NCI-H345 (cell line): ENCODE measurements at places on chromosomes 16 and 17.

GRCh38 chr17:36597226-36597625 lies 4.2 kb upstream of the MRM1 start:
- no peak for DNase-seq

DNA sequence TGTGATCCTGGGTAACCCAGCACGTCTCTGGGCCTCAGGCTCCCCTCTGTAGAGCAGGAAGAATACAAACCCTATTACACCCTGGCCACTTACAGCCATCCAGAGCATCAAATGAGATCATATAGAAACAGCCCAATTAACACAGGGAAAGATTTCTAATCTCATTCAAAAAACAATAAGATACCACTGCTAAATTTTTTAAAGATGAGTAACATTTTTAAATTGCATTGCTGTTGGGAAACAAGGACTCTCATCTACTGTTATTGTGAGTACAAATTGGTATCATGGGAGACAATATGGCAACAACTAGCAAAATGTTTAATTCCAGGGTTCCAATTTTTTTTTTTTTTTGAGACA lies 41.1 kb downstream of the SRL start:
- no peak for DNase-seq

DNA sequence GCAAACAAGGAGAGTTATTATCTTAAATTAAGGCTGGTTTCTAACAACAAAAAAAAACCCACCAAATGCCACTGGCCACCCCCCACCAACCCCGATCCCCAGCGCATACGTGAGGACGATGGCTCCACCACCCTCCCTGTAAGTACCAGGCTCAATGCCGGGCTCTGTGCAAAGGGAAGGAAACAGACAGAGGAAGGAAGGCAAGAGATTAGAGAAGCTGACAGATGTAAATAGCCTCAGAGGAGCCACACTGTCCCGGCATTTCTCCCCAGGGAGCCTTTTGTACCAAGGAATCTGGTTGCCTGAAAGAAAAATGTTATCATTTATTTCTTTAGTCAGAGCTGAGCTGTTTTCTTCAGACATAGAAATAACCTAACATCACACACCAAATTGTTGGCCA lies 13.1 kb downstream of the SOST start:
- DNase-seq = no peak

- peak; percentile 47 for DNase-seq
These were observed 195.3 kb upstream of the RPL38 start for GRCh38 chr17:74008196-74008595.

DNA sequence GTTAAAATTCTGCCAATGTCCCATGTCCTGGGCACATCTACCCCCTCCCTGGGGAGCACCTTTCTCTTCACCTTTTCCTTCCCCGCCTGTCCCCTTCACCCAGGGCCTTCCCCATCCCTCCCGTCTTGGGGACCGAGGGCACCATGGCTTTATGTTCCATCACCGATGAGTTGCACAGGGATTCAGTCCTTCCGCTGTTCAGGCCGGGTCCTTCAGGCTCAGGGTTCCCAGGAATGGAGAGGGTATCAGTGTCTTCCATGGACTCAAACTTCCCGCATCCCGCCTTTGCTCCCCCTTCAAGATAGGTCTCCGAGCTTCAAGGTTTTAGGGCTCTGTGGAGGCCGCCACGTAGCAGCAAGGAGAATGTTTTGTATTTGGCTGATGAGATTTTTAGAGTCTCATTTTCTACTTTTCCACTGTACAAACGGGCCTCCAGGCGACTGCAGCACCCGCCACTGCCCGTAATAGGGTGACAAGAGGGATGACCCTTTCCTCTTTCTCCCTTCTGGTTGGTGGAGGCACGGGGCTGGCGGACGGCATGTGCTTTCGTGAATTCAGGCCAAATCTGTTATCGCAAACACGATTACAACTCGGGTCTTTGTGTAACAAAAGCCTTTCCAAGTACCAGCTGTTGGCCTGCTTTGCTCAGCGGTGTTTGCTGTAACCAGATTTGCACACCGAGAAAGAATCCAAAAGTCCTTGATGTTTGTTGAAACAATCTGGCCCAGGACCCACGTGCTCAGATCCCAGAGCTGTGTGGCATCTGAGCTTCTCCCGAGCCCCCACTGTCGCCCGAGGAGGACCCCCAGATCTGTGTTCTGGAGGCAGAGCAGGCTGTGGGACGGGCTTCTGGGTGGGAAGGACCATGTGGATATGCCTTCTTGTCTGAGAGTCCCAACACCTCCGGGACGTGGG lies 236.3 kb downstream of the SEC14L1 start:
- DNase-seq = no peak

DNA sequence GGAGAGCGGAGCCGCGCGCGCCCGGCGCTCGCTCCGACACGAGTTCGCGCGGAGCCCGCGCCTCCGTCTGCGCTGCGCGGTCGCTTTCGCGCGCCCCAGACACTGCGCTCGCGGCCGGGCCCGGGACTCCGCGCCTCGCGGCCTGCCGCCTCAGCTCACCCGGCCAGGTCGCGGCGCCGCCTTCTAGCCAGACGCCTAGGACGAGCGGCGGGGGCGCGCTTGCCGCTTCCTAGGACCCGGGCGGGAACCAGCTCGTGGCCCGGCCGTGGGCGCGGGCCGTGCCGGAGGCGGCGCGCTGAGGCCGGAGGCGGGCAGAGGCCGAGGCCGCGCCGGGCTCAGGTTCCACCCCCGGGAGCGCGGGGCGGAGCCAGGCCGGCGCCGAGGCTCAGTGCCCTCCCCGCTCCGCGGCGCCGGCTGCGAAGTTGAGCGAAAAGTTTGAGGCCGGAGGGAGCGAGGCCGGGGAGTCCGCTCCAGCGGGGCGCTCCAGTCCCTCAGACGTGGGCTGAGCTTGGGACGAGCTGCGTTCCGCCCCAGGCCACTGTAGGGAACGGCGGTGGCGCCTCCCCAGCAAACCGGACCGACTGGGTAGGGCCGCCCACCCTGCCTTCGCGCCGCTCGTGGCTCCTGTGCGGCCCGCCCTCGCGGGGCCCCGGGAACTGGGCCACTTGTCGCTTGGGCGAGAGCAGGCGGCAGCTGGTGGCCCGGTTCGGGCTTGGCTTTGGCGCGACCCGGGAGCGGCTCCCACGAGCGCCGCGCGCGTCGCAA lies at the start of gene SPHK1:
TSS of gene SPHK1 (plus strand) at position 388 of the 765 bp plus-strand sequence. CDS start 1,036 bp downstream, outside the sequence.
- DNase-seq = peak; percentile 54

DNA sequence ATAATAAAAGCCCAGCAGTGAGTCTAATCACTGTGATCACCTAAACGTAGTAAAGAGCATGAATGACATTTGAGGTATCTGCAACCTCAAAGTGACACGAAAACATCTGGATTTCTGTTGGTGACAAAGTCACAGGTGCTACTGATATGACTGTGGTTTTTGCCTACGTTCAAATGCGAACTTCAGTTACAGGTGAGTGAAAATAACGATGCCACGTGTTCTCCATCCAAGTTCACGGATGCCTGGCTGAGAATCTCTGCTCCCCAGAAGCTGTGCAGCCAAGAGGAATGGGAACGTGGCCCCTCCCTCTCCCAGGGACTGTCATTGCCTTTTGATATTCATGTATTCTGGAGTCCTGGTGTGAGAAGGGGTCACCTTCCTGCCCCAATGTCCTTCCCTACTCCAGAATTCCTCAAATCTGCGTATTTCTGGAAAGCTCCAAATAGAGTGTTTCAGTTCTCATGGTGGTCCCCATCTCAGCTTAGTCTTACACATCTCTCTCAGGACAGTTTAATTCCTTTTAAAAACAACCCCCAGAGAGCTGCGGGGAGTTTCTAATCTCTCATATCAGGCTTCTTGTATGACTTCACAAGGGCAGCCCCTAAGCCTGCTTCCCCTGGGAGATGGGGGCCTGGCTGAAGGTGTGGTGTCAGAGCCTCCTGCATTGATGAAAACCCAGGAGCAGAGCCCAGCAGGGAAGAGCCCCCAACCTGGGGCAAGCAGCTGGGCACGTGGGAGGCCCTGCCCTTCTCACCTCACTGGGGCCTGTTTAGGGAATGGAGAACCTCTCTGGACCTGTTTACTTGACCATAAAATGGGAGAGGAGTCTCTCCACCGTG lies 25.8 kb downstream of the PIK3R5 start:
- DNase-seq = no peak

GRCh38 chr17:8122422-8122923 lies 1.4 kb downstream of the HES7 start:
- peak; percentile 21 for DNase-seq

DNA sequence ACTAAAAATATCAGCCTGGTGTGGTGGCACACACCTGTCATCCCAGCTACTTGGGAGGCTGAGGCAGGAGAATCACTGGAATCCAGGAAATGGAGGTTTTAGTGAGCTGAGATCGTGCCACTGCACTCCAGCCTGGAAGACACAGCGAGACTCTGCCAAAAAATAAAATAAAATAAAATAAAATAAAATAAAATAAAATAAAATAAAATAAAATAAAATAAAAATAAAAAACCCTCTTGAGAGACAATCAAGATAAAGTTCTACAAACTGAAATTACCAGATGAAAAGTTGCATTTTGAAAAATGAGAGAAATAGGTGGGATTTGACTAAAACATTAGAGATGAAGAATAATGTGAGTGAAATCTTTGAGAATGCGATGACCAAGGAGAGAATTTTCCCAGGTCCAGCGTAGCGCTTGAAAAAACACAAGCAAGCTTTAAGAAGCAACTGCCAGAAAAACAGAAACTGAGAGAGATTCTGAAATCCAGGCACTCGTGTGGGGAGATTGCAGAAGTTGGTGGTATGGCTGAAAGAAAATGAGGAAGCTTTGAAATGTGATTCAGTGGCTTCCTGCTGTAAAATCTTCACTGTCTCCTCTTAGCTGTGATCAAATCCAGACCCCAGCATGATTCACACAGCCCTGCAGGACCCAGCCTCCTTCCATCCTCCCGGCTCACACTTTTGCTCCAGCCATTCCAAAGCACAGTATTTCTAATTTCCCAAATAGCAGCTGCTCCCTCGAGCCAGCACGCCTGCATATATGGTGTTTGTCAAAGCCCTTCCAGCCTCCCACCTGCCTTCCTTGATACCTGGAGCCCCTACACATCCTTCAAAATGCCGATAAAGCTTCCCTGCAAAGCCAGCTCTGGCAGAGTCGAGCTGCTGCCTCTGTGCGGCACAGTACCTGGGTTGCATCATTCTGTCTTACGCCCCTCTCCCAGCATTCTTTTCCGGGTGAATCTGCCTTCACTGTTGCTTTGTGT lies 8.2 kb upstream of the CD300E start:
- peak; percentile 42 for DNase-seq

DNA sequence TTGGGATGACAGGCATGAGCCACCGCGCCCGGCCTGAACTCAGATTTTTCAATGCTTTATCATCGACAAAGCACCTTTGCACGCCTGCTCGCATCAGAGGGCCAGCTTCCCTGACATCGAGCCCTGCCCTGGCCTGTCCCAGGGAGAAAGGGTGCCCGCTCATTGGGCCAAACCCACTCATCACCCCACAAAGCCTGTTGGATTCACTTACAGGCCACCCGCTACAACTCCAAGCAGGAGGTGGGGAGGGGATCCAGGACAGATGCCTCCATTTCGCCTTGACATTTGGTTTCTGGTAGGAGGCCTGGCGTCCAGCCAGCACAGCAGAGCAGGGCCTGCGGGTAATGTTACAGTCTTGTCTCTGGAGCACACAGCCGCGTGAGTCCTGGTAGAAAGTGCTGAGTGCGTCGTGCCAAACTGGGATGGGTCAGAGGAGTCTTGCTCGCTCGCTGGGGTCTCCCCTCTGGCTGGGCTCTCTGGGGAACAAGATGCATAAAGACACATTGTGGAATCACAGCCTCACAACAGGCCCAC lies 19.8 kb downstream of the SMTNL2 start:
- peak; percentile 69 for DNase-seq

- peak; percentile 91 for DNase-seq
These were observed 11.0 kb downstream of the CHMP6 start for GRCh38 chr17:81002409-81003361.
